ENCODE measurements at places on chromosomes 2 and 18.

DNA sequence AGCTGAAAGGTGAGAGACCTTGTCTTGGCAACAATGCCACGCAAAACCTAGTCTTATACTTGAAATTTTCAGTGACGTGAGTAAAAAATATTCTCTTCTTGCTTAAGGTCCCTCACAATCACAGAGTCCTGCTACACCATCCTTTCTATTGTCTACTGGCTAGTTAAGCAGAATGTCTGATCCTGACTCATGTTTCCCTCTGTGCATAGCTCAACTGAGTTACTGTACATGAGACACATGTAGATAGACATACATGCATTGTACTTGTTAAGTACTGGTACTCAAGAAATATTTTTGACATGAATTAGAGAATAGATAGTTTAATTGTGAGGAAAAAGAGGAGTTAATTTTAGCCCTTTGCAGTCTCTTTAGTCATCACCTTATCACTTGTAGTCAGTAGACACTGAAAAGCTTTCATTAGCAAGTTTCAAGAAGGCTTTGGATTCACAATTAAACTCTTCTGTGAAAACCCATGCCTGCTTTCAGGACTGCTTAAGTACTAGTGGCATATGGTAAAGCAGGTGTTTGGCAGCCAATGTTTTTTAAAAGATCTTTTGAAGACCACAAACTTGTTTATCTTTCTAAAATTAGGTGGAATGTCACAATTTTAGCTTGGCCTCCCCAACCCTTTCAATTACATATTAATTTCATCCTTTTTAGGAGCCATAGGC is 158.7 kb upstream of the CCDC150 start:
- no peak for DNase-seq

- no peak for DNase-seq
Observed at GRCh38 chr18:59141294-59142068, 1.8 kb downstream of the SEC11C start.

DNA sequence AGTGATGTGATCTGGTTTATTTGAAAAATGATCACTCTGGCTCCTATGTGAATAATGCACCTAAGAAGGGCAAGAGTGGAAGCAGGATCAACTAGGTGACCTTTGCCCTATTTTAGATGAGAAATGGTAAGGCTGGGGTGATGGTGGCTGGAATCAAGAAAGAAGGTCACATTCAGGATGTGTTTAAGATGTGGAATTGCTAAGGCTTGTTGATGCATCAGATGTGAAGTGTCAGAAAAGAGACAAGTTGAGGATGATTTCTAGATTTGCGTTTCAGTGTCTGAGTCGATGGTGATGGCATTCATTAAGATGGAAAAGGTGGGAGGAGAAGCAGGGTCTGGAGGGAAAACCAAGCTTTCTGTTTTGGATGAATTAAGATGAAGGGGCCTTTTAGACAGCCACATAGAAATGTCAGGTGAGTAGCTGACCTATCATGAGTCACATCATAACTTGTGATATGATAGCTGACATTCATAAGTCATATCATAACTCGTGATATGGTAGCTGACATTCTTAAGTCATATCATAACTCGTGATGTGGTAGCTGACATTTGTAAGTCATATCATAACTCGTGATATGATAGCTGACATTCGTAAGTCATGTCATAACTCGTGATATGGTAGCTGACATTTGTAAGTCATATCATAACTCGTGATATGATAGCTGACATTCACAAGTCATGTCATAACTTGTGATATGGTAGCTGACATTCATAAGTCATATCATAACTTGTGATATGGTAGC is 101.2 kb upstream of the SEC11C start:
- DNase-seq, result no peak

- no peak for DNase-seq
Observed at GRCh38 chr18:79361766-79362522, 33.8 kb upstream of the NFATC1 start.

DNA sequence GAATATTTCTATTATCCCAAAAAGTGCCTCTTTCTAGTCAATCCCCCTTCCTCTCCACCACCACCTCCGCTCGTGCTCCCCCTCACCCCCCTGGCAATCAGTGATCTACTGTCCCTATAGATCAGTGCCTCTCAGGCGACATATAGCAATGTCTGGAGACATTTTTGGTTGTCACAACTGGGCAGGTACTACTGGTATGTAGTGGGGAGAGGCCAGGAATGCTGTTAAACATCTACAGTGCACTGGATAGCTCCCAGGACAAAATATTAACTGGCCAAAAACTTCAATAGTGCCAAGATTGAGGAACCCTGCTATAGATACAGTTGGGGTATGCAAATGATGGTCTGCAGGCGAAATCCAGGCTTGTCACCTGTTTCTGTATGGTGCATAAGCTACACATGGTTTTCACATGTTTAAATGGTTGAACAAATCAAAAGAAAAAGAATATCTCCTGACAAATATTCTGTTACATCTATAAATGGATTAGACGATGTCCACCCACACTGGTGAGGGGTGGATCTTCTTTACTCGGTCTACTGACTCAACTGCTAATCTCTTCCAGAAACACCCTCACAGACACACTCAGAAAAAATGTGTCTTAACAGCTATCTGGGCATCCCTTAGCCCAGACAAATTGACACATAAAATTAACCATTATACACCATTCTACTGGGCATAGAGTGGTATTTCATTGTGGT is 25.5 kb downstream of the DPYSL5 start:
- DNase-seq, result no peak

Data from CD4-positive, alpha-beta T cell treated with Interleukin-6 at 100 ng/mL for 8 hours (primary cell).